ENCODE measurements at places on chromosomes 12 and 14.
A peak's percentile ranks its signal among the peaks of the same experiment; 100 is the strongest.

- no peak for DNase-seq
Measured at GRCh38 chr12:60539592-60539991, 943.8 kb downstream of the SLC16A7 start.

DNA sequence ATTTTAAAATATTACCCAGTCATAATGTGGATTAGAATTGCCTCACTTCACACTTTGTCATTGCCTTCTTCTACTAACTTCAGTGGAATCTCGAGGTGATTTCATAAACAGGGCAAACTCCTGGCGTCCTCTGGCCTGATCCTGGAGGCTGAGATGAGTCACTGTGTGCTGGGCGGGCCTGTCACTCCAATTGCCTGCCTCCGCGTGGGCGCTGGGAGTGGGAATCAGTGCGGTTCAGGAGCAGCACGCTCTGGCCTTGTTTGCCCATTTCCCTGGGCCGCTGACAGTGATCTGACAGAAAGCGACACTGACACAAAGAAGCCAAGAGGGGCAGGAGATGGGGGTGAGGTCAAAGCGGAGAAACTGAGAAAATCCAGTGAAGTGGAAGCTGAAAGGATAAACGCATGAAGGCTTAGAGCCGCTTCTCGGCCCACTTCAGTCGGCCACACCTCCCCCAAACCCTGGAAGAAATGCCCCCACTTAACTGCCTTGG lies 29.7 kb downstream of the LGR5 start:
- DNase-seq, result peak; percentile 41

- DNase-seq, result no peak
Measured at GRCh38 chr12:50120521-50120920, 8.5 kb downstream of the COX14 start.

DNA sequence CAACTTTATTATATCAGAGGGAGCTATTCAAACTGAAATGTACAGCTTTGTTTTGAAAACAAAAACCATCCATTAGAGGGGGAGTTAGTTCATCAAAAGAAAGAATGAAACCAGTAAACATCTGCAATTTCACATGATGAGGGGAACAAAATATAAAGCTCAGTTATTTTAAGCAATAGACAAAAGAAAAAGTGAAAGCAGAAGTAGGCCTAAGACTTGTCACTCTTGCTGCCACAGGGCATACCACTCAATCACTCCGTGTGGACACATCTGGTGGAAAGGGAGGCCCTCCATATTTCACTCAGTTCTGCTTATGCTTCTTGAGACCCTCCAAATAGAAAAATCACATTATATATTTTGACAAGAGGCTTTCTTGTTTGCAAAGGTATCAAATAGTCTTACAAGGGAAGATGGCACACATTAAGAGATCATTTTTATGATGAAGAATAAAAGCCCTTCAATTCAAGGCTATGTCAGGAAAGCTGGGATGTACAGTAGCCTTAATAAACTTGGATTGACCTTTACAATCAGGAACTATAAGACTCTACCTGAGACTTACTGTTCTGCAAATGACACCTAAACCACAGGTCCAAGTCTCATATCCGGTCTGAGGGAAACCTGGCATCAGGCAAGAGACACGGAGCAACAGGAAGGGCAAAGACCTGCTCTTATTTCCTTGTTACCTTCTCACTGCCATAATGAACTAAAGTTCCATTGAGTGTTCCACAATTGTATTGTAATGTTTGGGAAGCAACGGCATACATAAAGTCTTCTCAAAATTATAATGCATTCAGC lies 222.5 kb upstream of the GRIP1 start:
- DNase-seq, result no peak

- DNase-seq, result no peak
Measured at GRCh38 chr14:64442300-64442988, 22.9 kb upstream of the AKAP5 start.

GRCh38 chr12:4932576-4932975 lies 22.9 kb downstream of the KCNA1 start:
- no peak for DNase-seq

DNA sequence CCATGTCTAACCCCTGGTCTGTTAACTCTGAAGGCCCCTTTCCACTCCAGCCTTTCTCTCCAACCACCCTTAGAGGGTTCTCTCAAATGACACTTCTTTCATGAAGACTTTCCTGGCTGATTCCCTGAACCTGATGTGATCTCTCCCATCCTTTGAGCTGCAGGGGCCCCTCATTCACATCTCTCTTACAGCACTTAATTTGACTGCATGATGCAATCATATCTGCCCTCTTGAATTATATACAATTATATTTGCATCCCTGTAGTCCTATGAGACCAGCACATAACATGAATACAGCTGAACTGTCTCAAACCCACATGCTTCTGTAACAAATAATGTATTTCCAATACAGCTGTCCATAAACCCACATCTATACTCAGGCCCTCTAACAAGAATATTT lies 56.4 kb downstream of the PPP2R5E start:
- DNase-seq, result no peak

DNA sequence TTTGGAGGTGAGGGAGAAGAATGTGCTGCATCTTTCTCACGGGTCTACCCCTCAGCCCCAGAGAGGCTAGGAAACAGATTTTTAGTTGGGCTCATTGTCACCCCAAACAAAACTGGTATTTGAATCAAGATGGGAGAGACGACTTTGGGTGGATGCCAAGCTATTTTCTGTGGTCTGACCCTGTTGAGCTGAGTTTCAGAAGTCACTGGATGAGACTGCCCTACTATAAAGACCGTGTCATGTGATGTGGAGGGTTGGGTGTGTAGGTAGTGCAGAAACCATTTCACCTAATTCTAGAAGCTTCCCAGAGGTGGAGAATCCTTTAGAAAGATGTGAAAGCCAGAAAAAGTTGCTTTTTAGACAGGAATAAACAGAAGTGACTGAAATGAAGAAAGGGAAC lies 60.2 kb downstream of the IFT43 start:
- DNase-seq, result no peak

- peak; percentile 6 for DNase-seq
Measured at GRCh38 chr14:93522221-93522620, 91.5 kb downstream of the UNC79 start.

DNA sequence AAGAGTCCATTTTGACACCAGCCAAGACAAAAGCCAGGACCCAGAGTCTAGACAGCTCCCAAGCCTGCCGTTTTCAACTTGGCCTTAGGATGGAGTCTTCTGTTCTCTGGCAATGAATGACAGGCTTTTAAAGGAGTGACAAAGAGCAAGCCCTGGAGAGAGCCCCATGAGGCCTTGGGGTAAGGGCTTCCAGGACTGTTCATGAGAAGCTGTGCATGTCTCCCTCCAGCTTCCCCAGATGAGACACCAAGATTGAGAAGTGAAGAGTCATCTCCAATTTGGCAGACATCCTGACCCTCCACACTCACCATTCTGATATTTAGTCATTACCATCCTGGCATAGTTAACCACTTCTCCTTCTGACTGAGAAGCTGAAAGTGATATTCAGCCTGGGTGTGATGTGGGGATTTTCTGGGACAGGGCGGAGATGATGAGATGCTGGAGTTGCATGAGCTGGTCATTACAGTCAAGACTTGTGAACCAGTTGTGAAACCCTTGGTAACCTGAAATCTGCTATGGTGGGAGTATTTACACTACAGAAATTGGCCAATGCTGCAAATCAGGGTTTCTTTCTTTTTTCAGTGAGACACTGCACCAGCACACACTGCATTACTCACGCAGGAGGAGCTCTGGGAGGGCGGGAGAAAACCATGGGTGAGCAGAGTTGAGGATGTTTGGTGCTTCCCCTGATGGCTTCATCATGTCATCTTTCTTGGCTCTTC lies 77.8 kb downstream of the VCPKMT start:
- DNase-seq, result peak; percentile 99

GRCh38 chr12:124524231-124524925 lies 43.0 kb downstream of the NCOR2 start:
- peak; percentile 86 for DNase-seq
